Common myeloid progenitor, CD34-positive (primary cell): ENCODE measurements at places on chromosomes 5 and 9.

DNA sequence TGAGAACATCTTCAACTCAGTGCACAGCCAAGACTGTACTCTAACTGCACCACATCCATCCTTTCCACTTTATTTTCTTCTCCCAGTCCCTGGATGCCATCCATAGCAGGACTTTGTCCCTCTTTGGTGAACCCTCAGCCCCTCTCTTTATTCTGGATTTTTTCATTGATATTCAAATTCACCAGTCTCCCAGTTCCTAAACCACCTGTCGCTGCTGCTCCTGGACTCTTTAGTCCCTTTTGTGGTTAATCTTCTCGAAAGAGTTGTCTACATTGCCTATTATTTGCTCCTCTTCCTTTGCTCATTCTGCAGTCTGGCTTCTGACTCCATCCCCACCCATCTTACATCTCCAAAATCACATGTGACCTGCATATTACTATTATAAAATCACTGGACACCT, 59.4 kb upstream of the ZSWIM6 start:
- H3K27me3 ChIP-seq, result no peaks in the 10 kb centered on the region
- peaks cover 25% of the 10 kb centered on the region for H3K4me1 ChIP-seq
- H3K36me3 ChIP-seq, result no peaks in the 10 kb centered on the region
- no peak overlapping the region for H3K27ac ChIP-seq
- DNase-seq, result no peak
- H3K4me3 ChIP-seq, result no peak overlapping the region

GRCh38 chr9:34983209-34983608, 6.3 kb upstream of the DNAJB5 start:
- no peak overlapping the region for H3K27ac ChIP-seq
- DNase-seq, result peak; percentile 73
- H3K4me3 ChIP-seq, result no peak overlapping the region
- H3K27me3 ChIP-seq, result no peaks in the 10 kb centered on the region
- H3K4me1 ChIP-seq, result peaks cover 35% of the 10 kb centered on the region

GRCh38 chr5:180642779-180643178, 6.6 kb downstream of the FLT4 start:
- H3K36me3 ChIP-seq, result no peaks in the 10 kb centered on the region
- DNase-seq, result no peak
- peaks cover 5% of the 10 kb centered on the region for H3K4me1 ChIP-seq
- no peak overlapping the region for H3K27ac ChIP-seq

GRCh38 chr5:86880344-86880743, 262.6 kb downstream of the COX7C start:
- peaks cover 8% of the 10 kb centered on the region for H3K27me3 ChIP-seq
- no peak overlapping the region for H3K4me3 ChIP-seq
- H3K4me1 ChIP-seq, result no peaks in the 10 kb centered on the region
- H3K36me3 ChIP-seq, result no peaks in the 10 kb centered on the region
- DNase-seq, result no peak

- no peaks in the 10 kb centered on the region for H3K4me1 ChIP-seq
- H3K4me3 ChIP-seq, result no peak overlapping the region
- DNase-seq, result peak; percentile 30
- H3K36me3 ChIP-seq, result no peaks in the 10 kb centered on the region
- no peak overlapping the region for H3K27ac ChIP-seq
- no peaks in the 10 kb centered on the region for H3K27me3 ChIP-seq
Observed at GRCh38 chr5:36089989-36090388, 23.3 kb upstream of the UGT3A2 start.

GRCh38 chr5:143054480-143054941, 284.3 kb downstream of the ARHGAP26 start:
- no peaks in the 10 kb centered on the region for H3K4me1 ChIP-seq
- DNase-seq, result peak; percentile 24
- H3K4me3 ChIP-seq, result no peak overlapping the region
- no peaks in the 10 kb centered on the region for H3K27me3 ChIP-seq
- H3K36me3 ChIP-seq, result peaks cover 6% of the 10 kb centered on the region
- H3K27ac ChIP-seq, result no peak overlapping the region

GRCh38 chr9:35103660-35104191, 795 bp upstream of the STOML2 start:
- H3K27ac ChIP-seq, result peak overlapping the region; percentile 91
- peak overlapping the region; percentile 95 for H3K4me3 ChIP-seq
- H3K27me3 ChIP-seq, result no peaks in the 10 kb centered on the region
- peaks cover 48% of the 10 kb centered on the region for H3K4me1 ChIP-seq

DNA sequence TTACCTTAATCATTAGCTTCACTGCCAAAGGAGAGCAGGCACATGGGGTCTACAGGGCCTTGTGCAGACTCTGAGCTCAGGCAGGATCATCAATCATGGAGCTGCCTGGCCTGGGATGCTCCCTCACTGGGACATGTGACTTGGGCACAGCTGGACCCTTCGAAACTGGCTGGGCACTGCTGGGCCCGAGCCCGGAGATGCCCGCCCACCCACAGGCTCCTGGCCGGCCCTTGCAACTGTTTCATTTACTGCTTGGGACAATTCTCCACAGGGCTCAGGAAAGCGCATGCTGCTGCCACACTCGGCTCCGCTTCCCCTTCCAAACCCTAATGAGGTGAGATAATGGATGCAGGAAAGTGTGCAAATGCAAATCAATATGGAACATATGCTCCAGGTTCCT, 387.5 kb downstream of the TRIM36 start:
- H3K4me1 ChIP-seq, result no peaks in the 10 kb centered on the region
- no peaks in the 10 kb centered on the region for H3K36me3 ChIP-seq
- H3K4me3 ChIP-seq, result no peak overlapping the region
- no peak overlapping the region for H3K27ac ChIP-seq
- peaks cover 1% of the 10 kb centered on the region for H3K27me3 ChIP-seq

DNA sequence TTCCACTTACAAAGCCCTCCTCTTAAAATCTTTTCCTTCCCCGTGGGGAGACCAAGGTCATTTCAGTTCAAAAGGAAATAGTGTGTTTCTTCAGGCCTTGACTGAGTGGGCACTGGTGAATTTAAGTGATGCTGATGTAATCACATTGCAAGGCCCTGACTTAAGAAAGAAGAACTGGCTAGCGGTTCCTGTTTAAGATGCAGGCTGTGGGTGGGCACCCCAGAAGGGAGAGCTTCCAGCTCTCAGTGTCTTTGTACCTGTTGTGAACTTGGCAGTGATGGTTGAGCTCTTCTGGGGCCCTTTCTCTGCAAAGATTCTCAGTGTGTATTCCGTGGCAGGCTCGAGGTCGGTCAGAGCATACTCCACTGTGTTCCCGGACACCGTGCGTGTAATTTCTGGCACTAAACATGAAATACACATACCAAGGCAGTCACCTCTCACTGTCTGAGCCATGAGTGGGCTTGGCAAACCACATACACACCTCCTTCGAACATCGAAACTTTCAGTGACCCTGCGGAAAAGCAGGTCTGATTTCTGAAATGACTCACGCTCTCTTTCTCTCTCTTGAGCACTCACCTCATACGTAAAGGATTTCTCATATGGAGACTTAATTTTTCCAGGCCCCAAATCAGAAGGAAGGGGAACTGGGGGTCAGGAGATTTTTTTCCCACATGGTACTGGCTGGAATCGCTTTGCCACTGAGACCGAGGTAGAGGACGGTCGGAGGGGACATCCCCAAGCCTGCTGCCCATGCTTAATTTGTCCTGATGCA, 81.9 kb downstream of the TNC start:
- no peaks in the 10 kb centered on the region for H3K27me3 ChIP-seq
- no peak overlapping the region for H3K4me3 ChIP-seq
- H3K4me1 ChIP-seq, result no peaks in the 10 kb centered on the region
- no peaks in the 10 kb centered on the region for H3K36me3 ChIP-seq

DNA sequence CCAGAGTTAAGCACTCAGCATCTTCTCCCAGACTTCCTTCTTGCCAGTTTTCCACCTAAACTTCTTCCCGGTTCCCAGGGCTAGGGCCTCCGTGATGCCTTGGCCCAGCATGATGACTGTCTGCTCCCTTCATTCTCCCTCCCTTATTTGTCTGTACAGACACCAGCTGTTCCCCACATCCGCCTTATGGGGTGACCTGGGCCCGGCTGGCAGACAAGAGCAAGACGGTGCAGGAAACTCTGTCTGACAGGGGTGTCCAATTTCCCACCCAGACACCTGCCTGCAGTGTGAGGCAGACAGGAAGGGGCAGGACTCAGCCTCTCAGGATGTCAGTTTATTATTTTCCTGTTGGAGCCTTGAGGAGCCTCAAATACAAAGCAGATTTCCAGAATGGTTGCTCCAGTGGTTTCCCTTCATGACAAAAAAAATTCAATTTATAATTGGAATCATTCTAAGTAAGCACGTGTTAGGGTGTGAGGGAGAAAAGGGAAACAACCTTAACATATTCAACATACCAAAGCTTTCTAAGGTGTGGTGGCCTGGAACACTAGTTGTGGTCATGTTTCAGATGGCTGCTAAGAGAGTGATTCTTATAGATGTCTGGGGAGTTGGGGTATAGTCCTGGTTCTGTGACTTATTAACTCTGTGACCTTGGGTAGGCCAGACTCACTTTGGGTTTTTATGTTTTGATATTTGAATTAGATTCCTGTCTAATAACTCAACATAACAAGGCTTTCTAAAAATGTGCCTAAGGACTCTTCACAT, 234.5 kb downstream of the PAPPA start:
- no peaks in the 10 kb centered on the region for H3K27me3 ChIP-seq
- H3K4me1 ChIP-seq, result no peaks in the 10 kb centered on the region
- H3K36me3 ChIP-seq, result no peaks in the 10 kb centered on the region
- no peak overlapping the region for H3K4me3 ChIP-seq
- H3K27ac ChIP-seq, result no peak overlapping the region
- DNase-seq, result no peak

- DNase-seq, result no peak
- no peaks in the 10 kb centered on the region for H3K36me3 ChIP-seq
- no peak overlapping the region for H3K4me3 ChIP-seq
- no peaks in the 10 kb centered on the region for H3K4me1 ChIP-seq
- H3K27me3 ChIP-seq, result no peaks in the 10 kb centered on the region
- H3K27ac ChIP-seq, result no peak overlapping the region
Observed at GRCh38 chr5:169164481-169164925, 136.4 kb downstream of the SLIT3 start.

- H3K27ac ChIP-seq, result no peak overlapping the region
- H3K4me3 ChIP-seq, result no peak overlapping the region
- H3K36me3 ChIP-seq, result no peaks in the 10 kb centered on the region
- DNase-seq, result no peak
- H3K4me1 ChIP-seq, result no peaks in the 10 kb centered on the region
- peaks cover 2% of the 10 kb centered on the region for H3K27me3 ChIP-seq
Observed at GRCh38 chr5:72662305-72662704, 154.2 kb upstream of the TNPO1 start.

- H3K4me3 ChIP-seq, result no peak overlapping the region
- no peak overlapping the region for H3K27ac ChIP-seq
- H3K36me3 ChIP-seq, result no peaks in the 10 kb centered on the region
- no peaks in the 10 kb centered on the region for H3K27me3 ChIP-seq
Observed at GRCh38 chr5:179280095-179280490, 65.2 kb downstream of the ADAMTS2 start.

DNA sequence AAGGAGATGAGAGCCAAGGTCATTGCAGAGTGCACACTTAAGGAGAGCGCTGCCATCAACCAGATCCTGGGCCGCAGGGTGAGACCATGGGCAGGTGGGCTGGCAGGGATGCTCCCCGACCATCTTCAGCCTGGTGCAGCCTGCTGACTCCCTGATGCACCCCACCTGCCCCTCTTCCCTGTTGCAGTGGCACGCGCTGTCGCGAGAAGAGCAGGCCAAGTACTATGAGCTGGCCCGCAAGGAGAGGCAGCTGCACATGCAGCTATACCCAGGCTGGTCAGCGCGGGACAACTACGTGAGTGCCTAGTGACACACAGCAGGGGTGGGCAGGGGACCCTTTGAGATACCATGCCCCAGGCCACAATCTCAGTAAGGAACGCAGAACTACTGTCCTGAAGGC, 28.3 kb downstream of the TCF7 start:
- H3K27me3 ChIP-seq, result no peaks in the 10 kb centered on the region
- H3K4me3 ChIP-seq, result no peak overlapping the region
- no peak overlapping the region for H3K27ac ChIP-seq
- H3K4me1 ChIP-seq, result peaks cover 2% of the 10 kb centered on the region
- DNase-seq, result no peak

- H3K27ac ChIP-seq, result no peak overlapping the region
- H3K36me3 ChIP-seq, result no peaks in the 10 kb centered on the region
- H3K4me3 ChIP-seq, result no peak overlapping the region
- H3K27me3 ChIP-seq, result no peaks in the 10 kb centered on the region
Observed at GRCh38 chr5:157201857-157202256, 21.2 kb downstream of the ITK start.

DNA sequence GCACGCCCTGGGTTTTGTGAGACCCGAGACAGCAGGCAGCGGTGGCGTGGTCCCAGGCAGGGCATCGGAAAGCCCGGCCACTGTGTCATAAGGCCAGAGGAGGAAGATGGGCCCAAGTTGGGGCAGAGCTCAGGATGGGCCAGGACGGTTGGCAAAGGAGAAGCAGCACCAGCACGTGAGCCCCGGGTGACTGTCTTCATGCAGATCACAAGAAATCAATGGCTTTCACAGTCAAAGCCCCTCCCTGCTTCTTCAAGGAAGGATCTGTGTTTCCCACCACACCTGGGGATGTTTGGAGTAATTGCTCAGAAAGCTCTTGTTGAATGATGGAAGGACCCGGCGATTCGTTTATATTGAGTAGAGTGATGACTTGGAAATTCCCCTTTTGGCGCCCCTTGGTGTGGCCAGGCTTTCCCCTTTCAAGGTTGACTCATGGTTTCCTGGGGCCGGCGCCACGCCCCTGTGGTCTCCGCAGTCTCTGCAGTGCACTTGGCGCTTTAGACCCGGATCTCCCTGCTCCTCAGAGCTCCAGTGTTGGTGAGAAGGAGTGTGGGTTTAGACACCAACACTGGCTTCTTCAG, 52.1 kb downstream of the IL31RA start:
- H3K27ac ChIP-seq, result no peak overlapping the region
- H3K27me3 ChIP-seq, result peaks cover 7% of the 10 kb centered on the region
- DNase-seq, result peak; percentile 94
- no peaks in the 10 kb centered on the region for H3K36me3 ChIP-seq

- H3K4me3 ChIP-seq, result no peak overlapping the region
- DNase-seq, result no peak
- no peak overlapping the region for H3K27ac ChIP-seq
- H3K36me3 ChIP-seq, result no peaks in the 10 kb centered on the region
- no peaks in the 10 kb centered on the region for H3K27me3 ChIP-seq
Observed at GRCh38 chr5:62167561-62168057, 138.4 kb upstream of the KIF2A start.

DNA sequence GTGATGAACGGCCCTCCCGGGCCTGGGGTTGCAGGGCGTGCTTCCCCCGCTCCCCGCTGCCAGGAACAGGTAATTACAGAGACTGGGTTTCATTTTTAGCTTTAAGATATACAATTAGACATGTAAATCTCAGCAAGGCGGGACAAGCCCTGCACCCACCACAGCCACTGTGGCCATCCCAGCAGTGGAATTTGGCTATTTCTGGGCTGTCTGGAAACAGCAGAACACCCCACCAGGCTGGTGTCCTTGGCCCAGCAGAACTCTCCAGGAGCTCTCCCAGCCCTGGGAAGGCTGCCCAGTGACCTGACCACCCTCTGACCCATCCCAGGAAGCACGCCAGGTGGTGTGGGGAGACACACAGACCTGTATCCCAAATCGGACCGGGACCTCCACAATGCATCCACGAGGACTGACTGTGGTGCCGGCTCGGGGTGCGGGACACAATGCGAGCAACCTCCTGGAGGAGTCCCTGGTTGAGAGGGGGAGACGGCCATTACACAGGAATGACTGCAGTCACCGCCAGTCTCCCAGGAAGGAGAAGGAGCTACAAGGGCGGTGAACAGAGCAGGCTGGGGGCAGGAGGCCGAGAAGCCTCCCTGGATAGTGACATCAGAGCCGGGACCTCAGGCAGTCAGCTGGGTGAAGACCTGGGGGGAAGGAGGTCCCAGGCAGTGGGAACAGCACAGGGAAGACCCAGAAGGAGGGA, 17.3 kb downstream of the EEIG1 start:
- no peaks in the 10 kb centered on the region for H3K27me3 ChIP-seq
- DNase-seq, result no peak
